Effector memory CD4-positive, alpha-beta T cell (primary cell): ENCODE measurements at places on chromosomes 13 and 19.

- no peak for DNase-seq
- H3K4me1 ChIP-seq: no peaks in the 10 kb centered on the region
- H3K4me3 ChIP-seq: no peak overlapping the region
- no peak overlapping the region for H3K27ac ChIP-seq
Observed at GRCh38 chr19:1630811-1631210, 21.6 kb downstream of the TCF3 start.

DNA sequence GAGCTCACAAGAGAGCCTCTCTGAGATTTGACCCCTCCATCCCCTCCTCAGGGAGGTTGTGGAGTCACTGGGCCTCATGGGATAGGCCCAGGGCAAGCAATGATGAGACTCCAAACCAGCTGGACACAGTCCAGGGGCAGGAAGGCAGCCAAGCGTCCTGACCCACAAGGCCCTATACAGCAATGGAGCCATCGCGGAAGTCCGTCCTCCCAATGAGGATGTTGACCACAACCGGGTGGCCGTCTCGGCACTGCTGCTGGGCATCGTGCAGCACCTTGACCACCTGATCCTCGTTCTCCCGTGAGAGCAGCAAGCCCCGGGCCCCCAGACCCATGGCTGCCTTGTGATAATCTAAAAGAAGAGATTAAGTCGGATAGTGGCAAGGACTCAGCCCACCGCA is 7.9 kb downstream of the SYDE1 start:
- H3K4me3 ChIP-seq: no peak overlapping the region
- no peaks in the 10 kb centered on the region for H3K27me3 ChIP-seq
- H3K36me3 ChIP-seq: peaks cover 44% of the 10 kb centered on the region
- no peak for DNase-seq
- no peaks in the 10 kb centered on the region for H3K4me1 ChIP-seq
- no peak overlapping the region for H3K27ac ChIP-seq

DNA sequence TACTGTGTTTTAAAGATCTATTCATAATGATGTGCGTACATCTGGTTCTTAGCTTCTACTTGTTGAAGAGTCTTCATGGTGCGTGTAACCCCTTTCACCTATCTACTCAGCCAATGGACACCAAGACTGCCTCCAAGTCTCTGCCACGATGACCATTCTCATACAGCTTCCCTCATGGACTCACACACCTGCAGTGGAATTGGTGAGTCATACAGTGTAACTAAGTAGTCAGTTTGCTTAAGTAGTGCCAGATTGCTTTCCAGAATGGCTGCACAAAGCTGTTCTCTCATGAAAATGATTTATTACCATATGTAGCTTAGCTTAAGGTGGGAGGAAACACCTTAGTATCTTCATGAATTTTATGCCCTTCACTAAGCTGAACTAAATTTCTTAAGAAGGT is 112.3 kb downstream of the AKAP11 start:
- H3K27ac ChIP-seq: no peak overlapping the region
- H3K4me1 ChIP-seq: peaks cover 3% of the 10 kb centered on the region
- H3K27me3 ChIP-seq: no peaks in the 10 kb centered on the region
- no peak for DNase-seq
- H3K36me3 ChIP-seq: no peaks in the 10 kb centered on the region
- no peak overlapping the region for H3K4me3 ChIP-seq

DNA sequence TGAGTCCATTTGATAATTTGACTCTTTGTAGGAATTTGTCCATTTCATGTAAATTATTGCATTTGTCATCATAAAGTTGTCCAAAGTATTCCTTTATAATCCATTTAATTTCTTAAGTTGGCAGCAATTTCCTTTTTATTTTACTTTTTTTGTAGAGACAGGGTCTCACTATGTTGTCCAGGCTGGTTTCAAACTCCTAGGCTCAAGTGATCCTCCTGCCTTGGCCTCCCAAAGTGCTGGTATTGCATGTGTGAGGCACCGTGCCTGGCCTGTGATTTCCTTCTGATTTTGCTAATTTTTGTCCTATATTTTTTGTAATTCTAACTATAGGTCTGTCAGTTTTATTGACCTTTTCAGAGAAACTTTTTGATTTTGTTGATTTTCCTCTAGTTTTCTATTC is 84.9 kb downstream of the URI1 start:
- H3K27ac ChIP-seq: no peak overlapping the region
- DNase-seq: no peak
- H3K36me3 ChIP-seq: no peaks in the 10 kb centered on the region
- H3K4me3 ChIP-seq: no peak overlapping the region
- no peaks in the 10 kb centered on the region for H3K27me3 ChIP-seq

GRCh38 chr13:30196025-30196424 is 111.3 kb downstream of the KATNAL1 start:
- no peak overlapping the region for H3K4me3 ChIP-seq
- H3K4me1 ChIP-seq: no peaks in the 10 kb centered on the region
- H3K27me3 ChIP-seq: no peaks in the 10 kb centered on the region
- no peaks in the 10 kb centered on the region for H3K36me3 ChIP-seq
- H3K27ac ChIP-seq: no peak overlapping the region

GRCh38 chr19:49271080-49271753 is 53.8 kb downstream of the SLC6A16 start:
- no peaks in the 10 kb centered on the region for H3K36me3 ChIP-seq
- DNase-seq: no peak
- H3K27me3 ChIP-seq: peaks cover 3% of the 10 kb centered on the region
- no peaks in the 10 kb centered on the region for H3K4me1 ChIP-seq
- no peak overlapping the region for H3K27ac ChIP-seq

DNA sequence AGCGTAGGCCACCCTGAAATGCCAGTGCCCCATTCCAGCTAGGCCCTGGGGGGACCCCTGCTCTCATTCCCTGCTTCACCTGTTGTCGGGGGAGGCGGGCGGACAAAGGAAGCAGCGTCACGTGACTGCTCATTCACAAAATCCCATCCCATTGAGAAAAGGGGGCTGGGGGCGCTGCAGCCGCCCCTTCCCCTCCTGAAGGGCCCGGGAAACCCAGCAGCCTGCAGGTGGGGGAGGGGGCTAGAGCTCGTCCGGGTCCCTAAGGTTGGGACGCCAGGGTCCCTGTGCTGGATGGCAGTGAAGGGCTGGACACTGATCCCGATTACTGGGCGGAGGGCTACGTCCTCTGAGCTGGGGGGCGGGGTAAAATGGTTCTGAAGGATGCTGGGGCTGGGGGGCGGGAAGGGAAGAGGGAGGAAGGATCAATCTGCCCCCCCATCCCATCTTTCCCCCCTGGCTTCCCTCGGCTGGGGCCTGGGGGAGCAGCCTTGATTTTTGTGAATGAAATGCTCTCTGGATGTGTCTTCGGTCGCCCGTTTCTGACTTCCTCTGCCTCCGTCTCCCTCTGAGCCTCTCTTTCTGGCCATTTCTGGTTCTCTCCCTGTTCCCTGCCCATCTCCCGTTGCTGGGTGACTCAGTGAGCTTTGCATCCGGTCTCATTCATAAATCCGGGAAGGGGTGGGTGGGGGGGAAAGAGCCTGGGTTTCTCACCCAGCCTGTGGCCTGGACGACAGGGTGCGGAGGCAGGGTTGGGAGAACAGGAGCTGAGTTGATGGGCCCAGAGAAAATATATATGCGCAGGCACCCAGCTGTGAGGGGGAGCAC is 816 bp downstream of the SPRED3 start:
- H3K27ac ChIP-seq: no peak overlapping the region
- H3K36me3 ChIP-seq: no peaks in the 10 kb centered on the region
- H3K27me3 ChIP-seq: no peaks in the 10 kb centered on the region
- DNase-seq: no peak

DNA sequence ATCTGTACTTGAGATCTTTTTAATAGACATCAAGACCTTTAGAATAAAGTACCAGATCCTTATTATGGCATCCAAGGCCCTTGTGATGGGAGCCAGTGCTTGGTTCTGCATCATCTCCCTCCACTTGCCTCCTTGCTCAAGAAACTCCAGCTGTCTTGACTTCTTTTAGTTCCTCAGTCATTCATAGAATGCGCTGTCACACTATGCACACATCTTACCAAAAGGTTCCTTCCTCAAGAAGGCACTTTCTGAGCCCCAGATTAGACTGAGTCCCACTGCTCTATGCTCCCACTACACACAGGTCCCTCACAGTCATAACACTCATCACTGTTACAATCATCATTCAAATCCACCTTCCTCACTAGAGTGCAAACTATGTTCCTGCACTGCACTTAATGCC is 57.8 kb upstream of the ITM2B start:
- no peaks in the 10 kb centered on the region for H3K27me3 ChIP-seq
- no peaks in the 10 kb centered on the region for H3K4me1 ChIP-seq
- H3K27ac ChIP-seq: no peak overlapping the region
- no peaks in the 10 kb centered on the region for H3K36me3 ChIP-seq
- no peak overlapping the region for H3K4me3 ChIP-seq

- peak; percentile 55 for DNase-seq
- peak overlapping the region; percentile 69 for H3K27ac ChIP-seq
- H3K4me1 ChIP-seq: peaks cover 51% of the 10 kb centered on the region
- H3K36me3 ChIP-seq: peaks cover 8% of the 10 kb centered on the region
- H3K27me3 ChIP-seq: no peaks in the 10 kb centered on the region
Observed at GRCh38 chr19:41548954-41549688, 26.8 kb upstream of the CEACAM21 start.

DNA sequence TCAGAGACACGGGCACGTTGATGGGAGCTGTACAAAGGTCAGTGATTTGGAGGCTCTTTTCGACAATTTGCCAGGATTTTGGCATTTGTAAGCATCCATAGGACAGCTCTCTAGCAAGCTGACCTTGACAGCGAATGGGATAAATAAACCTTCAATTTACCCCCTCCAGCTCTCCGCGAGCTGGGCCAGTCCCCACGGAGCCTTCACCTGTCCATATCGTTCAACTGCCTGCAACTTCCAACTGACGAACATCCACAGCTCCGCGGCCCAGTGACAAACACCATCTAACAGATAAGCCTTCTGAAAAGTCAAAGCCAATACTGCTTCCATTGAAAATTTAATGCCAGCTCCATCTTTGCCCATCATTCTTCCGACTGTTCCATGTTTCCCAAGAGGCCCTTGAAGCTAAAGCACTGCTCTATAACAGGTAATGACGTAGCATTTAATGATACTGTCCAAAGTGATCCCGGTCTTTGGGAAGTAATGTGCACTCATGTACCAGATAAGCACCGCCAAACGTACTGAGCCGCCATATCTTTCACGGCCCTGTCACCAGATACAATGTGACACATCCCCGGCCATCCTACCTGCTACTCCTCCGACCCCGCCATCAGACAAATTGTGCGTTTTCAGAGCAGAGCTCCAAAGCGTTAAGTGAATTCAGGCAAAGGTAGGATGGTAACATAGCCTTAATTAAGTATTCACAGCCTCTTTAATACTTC is 365.3 kb upstream of the ZNF507 start:
- no peak overlapping the region for H3K27ac ChIP-seq
- no peak for DNase-seq
- no peaks in the 10 kb centered on the region for H3K27me3 ChIP-seq
- H3K36me3 ChIP-seq: no peaks in the 10 kb centered on the region
- H3K4me1 ChIP-seq: no peaks in the 10 kb centered on the region

DNA sequence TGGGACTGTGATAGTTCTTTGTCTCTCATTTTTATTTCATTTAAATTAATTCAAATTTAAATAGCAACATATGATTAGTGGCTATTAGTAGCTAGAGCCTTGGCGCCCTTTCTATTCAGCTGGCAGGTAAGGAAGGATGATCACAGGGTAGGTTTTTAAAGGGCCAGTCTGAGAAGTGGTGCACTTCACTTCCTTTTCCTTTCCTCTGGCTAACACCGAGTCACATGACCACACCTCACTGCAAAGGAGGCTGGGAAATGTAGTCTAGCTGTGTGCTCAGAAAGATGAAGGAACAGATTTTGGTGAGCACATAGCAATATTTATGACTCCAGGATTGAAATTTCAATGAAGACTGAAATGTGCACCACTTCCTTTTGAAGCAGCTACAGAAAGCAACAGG is 128.7 kb downstream of the TSHZ3 start:
- no peak for DNase-seq
- no peaks in the 10 kb centered on the region for H3K27me3 ChIP-seq
- H3K4me1 ChIP-seq: no peaks in the 10 kb centered on the region
- no peak overlapping the region for H3K27ac ChIP-seq
- no peaks in the 10 kb centered on the region for H3K36me3 ChIP-seq

- no peak for DNase-seq
- peaks cover 5% of the 10 kb centered on the region for H3K4me1 ChIP-seq
- H3K27ac ChIP-seq: no peak overlapping the region
- H3K27me3 ChIP-seq: no peaks in the 10 kb centered on the region
Observed at GRCh38 chr13:73934215-73934641, 200.0 kb downstream of the KLF12 start.

- no peaks in the 10 kb centered on the region for H3K4me1 ChIP-seq
- DNase-seq: no peak
- H3K36me3 ChIP-seq: no peaks in the 10 kb centered on the region
- H3K27me3 ChIP-seq: no peaks in the 10 kb centered on the region
Observed at GRCh38 chr13:102584434-102584833, 12.4 kb upstream of the TPP2 start.

- no peaks in the 10 kb centered on the region for H3K4me1 ChIP-seq
- H3K4me3 ChIP-seq: no peak overlapping the region
- H3K27ac ChIP-seq: no peak overlapping the region
- no peak for DNase-seq
Observed at GRCh38 chr13:41707194-41707821, 250.0 kb downstream of the RGCC start.

GRCh38 chr19:18507021-18507726 is 14.7 kb downstream of the ELL start:
- no peaks in the 10 kb centered on the region for H3K27me3 ChIP-seq
- DNase-seq: peak; percentile 40
- peaks cover 77% of the 10 kb centered on the region for H3K4me1 ChIP-seq
- H3K27ac ChIP-seq: peak overlapping the region; percentile 66
- no peaks in the 10 kb centered on the region for H3K36me3 ChIP-seq
- H3K4me3 ChIP-seq: peak overlapping the region; percentile 30

- H3K27ac ChIP-seq: no peak overlapping the region
- no peak overlapping the region for H3K4me3 ChIP-seq
- no peaks in the 10 kb centered on the region for H3K4me1 ChIP-seq
- no peak for DNase-seq
- H3K36me3 ChIP-seq: peaks cover 22% of the 10 kb centered on the region
- H3K27me3 ChIP-seq: no peaks in the 10 kb centered on the region
Observed at GRCh38 chr13:32212421-32212820, 102.7 kb downstream of the ZAR1L start.

GRCh38 chr19:44635581-44636438 is 7.9 kb upstream of the PVR start:
- no peak overlapping the region for H3K4me3 ChIP-seq
- no peak for DNase-seq
- H3K4me1 ChIP-seq: no peaks in the 10 kb centered on the region
- H3K27me3 ChIP-seq: no peaks in the 10 kb centered on the region
- no peak overlapping the region for H3K27ac ChIP-seq
- H3K36me3 ChIP-seq: no peaks in the 10 kb centered on the region

GRCh38 chr13:85799097-85799582 is at the start of gene SLITRK6:
SLITRK6 (minus strand) TSS chr13:85799419; CDS start chr13:85796508, 2,911 bp downstream.
- no peaks in the 10 kb centered on the region for H3K4me1 ChIP-seq
- no peak within 1 kb of the TSS for H3K4me3 ChIP-seq
- H3K27me3 ChIP-seq: no peaks in the 10 kb centered on the region
- DNase-seq: no peak
- H3K36me3 ChIP-seq: no peaks in the 10 kb centered on the region
- no peak within 1 kb of the TSS for H3K27ac ChIP-seq

- no peaks in the 10 kb centered on the region for H3K36me3 ChIP-seq
- H3K4me3 ChIP-seq: no peak overlapping the region
- DNase-seq: no peak
- H3K27ac ChIP-seq: no peak overlapping the region
Observed at GRCh38 chr19:31278555-31279435, 70.4 kb downstream of the TSHZ3 start.
